IPS-NIHi11 (cell line): ENCODE measurements at places on chromosomes 4 and X.

- DNase-seq = no peak
Measured at GRCh38 chrX:11321986-11322385, 28.8 kb downstream of the AMELX start.

- DNase-seq = no peak
Measured at GRCh38 chr4:2570551-2571222, 34.2 kb downstream of the FAM193A start.

- no peak for DNase-seq
Measured at GRCh38 chrX:20274121-20274520, 7.4 kb upstream of the RPS6KA3 start.

DNA sequence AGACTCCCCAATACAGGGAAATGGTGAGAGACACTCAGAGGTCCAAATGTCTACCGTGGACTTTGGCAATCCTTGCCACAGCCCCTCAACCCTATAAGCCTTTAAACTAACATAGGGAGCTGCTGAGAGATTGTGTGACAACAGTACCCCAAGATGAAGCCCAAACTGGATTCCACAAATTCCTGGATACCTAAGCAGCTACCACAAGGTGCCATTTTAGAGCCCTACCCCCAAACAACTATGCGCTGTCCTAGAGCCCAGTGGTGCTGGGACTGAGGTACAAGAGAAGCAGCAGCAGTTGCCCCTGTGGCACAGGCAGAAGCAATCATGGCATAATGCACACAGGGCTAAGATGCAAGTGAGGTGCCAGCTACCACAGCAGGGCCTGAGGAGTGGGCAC, 2.7 kb upstream of the TMPRSS11F start:
- DNase-seq = no peak

- no peak for DNase-seq
Measured at GRCh38 chr4:178941975-178942374, 1499.7 kb upstream of the AGA start.

DNA sequence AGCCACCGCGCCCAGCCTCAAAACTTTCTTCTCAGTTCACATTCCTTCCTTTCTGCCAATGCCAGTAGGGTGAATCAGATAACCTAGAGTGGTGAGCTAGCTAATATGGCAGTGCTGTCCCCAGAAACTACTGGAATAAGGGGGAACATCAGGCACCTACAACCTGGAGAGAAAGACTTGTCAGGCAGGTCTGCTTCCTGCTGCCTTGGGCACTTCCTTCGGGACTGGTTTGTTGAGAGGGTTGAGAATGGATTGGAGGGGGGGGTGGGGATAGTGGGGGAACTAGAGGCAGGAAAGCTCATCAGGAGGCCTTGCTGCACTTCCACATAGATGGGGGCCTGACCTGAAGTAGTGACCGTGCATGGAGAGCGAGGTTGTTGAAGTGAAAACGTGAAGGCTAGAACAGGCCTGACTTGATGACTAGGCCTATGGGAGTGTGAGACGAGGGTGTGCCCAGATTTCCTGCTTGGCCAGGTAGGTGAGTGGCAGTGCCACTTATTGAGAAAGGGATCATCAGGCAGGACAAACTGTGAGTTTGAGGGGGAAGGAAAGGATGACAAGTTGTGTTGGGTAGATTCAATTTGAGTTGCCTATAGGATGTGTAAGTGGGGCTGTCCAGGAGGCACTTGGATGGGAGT, 33.4 kb downstream of the SLC25A5 start:
- DNase-seq = no peak
